Activated T-cell treated with anti-CD3 and anti-CD28 coated beads, Interleukin-2, amount 50 U/mL, for 72 hours (primary cell): ENCODE measurements at places on chromosomes 5 and 9.

- DNase-seq: no peak
These were observed 106.5 kb upstream of the DMRT1 start for GRCh38 chr9:734831-735511.

DNA sequence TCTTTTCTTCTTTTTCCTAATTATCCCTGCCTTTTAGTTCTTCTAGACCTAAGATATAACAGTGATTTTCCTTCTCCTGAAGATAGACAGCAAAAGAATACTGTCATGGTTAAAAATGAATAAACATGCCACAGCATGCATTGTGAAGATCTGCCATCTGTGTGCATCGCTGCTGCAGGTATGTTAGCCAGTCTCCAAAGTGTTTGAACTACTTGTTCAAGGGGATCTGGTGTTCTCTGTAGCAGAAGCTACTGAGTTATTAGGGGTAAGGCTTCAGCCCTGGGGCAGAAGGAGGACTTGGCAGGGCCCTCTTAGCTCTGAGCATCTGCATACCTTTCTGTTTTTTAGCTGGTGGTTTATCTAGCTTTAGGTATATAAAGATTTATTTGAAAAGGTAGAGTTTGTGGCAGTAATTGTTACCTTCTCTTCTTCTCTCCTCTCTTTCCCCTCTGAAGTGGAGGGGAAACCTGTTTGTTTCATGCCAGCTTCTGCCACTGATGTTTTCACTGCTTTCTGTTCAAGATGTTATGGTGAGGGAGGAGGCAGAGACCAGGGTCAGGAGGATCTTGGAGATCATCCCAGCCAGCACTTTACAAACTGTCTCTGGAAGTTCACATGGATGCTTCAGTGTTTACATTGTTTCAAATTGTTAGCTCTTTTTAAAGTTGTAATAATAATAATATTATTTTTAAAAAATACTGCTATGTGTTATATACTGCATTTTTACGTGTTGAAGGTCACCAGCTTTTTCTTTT is 25.2 kb downstream of the GALNT10 start:
- no peak for DNase-seq

DNA sequence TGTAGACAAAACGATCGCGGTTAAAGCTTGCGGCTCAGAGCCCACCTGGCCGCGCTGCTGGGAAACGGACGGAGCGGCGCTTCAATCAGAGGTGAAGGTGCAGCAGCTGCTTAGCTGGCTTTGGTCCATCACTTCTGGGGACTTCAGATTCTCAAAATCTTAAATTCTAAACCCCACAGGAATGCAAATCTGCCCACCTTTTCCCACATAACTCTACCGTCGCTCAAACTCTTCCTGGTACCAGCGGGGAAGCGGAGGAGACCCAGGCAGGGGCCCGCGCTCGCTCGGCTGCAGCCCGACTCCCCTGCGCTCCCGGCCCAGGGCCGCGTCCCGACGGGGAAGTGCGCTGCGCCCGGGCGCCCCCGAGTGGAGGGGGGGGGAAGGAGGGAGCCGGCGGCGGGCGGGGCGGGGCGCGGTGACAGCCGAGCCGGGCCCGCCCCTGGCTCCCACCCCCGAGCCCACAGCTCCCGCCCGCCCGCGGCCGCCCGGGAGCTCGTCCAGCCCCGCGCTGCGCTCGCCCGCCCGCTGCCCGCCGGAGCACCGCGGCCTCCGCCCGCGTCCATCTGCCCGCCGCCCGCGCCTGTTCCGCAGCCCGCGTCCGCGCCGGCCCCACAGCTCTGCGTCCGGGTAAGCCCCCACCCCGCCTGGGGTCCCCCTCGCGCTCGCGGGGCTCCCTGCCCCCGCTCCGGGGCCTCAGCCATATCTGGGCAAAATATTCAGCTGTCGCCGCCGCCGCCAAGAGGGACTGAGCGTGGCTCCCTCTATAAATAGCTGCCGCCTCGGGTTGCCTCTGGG is at the start of gene TMOD1:
Gene TMOD1, plus strand, starts transcription at position 490 of the 795 bp plus-strand sequence. CDS start 22,523 bp downstream, outside the sequence.
- DNase-seq: peak; percentile 54

DNA sequence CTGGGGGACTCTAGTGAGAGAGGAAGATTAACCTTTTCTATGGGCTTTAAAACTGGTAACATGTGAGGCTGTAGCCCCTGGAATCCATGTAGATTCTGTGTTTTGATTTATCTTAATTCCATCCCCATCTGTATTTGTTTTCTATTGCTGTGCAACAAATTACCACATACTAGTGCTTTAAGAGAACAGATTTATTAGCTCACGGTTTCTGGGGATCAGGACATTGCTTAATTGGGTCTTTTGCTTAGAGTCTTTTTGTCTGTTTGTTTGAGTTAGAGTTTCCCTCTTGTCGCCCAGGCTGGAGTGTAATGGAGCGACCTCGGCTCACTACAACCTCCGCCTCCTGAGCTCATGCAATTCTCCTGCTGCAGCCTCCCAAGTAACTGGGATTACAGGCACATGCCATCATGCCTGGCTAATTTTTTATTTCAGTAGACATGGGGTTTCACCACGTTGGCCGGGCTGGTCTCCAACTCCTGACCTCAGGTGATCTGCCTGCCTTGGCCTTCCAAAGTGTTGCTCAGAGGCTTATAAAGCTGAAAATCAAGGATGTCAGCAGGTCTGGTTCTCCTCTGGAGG is 29.9 kb upstream of the GNA14 start:
- no peak for DNase-seq

DNA sequence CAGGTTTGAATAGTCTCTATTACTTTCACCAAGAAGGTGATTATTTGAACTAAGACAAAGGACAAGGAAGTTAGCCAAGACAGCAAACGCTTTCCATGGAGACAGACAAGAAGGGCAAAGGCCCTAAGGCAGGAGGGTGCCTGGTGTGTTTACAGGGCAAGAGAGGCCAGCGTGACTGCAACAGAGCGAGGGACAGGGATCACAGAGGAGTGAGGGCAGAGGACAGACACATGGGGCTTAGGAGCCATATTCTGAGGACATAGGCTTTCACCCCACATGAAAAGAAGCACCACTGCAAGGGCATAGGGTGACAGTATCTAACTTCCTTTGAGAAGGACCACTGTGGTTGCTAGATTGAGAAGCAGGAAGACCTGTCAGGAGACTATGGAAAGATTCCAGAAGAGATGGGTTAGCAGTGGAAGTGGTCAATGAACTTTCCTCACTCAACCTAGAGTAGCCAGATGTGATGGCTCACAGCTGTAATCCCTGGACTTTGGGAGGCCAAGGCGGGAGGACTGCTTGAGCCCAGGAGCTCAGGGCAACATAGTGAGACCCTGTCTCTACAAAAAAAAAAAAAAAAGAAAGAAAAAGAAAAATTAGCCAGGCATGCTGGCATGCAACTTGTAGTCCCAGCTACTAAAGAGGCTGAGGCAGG is 5.0 kb upstream of the HAVCR1 start:
- DNase-seq: no peak

DNA sequence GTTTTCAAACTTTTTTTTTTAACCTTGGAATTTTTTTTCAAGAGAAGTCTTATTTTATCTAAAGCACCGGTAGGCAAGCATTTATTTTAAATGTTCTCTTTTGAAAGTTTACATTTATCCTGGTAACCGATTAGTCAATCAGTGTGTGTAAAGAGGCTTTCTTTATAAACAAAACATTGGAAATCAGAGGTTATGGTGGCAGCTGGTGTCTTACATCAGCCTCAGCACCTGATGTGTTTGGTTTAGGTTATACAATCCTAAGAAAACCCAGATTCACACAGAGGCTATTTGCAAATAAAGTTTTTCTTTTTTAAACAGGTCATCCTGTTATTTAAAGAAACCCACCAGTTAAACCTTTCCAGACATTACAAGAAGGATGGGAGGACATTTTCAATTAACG is 173.3 kb upstream of the GDNF start:
- no peak for DNase-seq

- DNase-seq: no peak
These were observed 596 bp downstream of the IRF1 start for GRCh38 chr5:132489871-132490483.
